ENCODE measurements at places on chromosomes 12 and 14.

DNA sequence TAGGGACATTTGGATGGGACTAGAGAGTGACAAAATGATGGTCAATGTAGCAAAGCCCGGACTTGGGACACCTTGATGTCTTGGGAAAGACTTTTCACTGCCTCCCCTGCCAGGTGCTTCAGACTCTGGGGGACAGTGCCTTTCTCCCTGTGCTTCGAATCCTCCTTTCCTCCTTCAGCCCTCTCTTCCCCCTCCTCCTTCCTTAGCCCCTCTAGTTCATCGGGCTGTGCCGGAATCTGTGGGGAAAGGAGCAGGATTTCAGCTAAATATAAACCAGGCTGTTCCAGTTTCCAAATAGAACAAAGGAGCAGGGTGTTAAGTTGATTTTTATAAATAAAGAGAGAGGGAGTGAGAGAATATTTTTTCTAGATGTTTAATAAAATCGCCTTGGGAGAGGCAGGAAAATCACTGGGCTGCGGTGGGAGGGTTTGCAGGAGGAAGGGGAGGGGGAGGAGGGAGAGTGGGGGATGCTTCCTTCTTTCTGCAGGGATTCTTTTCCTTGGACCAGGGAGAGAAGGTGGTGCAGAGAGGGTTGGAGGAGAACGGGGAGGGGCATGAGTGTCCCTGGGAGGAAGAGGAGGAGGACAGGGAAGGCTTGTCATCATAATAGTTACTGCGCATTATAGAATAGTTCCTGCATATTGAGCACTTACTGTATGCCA, 21.3 kb upstream of the CABP1 start:
- no peak for DNase-seq

DNA sequence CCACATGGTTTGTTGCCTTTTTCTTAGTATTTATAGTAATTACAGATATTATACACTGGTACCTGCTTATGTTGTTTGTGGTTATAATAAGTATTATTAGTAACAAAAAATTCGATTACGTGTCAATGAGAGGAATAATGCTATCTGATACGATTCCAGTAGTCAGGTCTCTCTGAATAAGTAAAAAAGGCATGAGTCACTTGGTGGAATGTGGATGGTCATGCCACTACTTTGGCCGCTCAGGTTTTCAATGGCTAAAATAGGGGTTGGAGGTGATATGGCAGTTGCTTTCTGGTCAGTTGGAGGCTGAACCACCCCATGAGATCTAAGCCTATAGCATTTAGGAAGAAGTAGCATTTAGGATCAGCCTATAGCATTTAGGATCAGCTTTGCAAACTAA, 255.9 kb downstream of the NPAS3 start:
- no peak for DNase-seq

DNA sequence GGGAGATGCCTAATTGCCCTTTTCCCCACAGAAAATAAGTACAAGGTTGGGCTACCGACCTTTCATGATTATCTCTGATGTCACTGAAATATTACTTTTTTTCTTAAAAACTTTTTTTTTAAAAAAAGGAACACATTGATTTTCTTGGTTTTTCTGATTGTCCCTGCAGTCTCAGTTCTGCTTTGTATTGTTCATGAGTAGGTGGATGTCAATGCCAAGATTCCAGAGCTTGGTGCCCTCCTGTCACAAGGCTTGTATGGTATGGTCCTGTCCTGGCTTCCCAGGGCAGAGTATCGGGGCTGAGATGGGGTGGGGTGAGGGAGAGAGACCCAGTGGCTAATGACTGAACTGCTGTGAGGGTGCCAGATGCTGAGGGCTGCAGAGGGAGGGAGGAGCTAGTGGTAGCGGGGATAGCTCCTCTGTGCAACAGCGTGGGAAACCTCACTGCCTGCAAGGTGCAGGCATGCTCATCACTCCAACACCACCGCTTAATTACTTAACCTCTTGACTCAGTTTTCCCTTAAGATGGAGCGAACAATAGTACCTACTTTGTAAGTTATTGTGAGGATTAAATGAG, 4.4 kb upstream of the CTDSP2 start:
- DNase-seq, result no peak

- DNase-seq, result no peak
These were observed 28.9 kb downstream of the LRCOL1 start for GRCh38 chr12:132581348-132582057.

DNA sequence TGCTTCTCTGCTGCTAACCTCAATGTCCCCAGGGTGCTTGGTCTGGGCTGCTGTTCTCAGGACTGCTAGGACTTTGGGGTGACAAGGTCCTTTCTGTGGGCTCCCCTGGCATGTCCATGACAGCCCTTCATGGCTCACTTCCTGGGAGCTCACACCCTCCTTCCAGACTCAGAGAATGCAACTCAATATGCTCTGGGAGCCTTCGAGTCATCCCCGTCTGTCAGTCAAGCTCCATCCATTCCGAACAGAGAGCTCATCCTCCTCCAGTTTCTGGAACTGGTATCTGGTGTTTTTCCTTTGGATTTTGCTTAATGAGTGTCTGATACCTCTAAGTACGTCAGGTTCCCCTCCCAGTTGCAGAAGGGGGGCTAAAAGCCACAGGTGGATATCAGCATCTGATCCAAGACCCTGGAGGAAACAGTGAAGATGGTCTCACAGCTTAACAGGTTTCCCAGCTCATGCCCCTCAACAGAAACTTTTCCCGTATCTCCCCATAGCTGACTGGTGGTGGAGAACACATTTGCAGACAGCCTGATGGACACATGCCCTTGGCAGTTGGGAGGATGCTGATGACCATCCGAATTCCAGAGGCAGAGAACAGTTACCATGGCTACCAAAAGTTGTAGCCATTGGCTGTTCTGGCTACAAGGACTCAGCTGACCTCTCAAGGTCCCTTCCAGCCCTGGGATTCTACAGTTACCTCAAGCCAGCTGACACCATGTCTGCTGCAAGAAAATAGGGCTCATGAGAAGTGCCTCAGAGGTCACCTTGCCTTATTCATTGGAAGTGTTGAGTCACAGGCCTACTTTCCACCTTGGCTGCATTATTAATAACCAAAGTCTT, 9.5 kb upstream of the RAB35 start:
- DNase-seq, result no peak

DNA sequence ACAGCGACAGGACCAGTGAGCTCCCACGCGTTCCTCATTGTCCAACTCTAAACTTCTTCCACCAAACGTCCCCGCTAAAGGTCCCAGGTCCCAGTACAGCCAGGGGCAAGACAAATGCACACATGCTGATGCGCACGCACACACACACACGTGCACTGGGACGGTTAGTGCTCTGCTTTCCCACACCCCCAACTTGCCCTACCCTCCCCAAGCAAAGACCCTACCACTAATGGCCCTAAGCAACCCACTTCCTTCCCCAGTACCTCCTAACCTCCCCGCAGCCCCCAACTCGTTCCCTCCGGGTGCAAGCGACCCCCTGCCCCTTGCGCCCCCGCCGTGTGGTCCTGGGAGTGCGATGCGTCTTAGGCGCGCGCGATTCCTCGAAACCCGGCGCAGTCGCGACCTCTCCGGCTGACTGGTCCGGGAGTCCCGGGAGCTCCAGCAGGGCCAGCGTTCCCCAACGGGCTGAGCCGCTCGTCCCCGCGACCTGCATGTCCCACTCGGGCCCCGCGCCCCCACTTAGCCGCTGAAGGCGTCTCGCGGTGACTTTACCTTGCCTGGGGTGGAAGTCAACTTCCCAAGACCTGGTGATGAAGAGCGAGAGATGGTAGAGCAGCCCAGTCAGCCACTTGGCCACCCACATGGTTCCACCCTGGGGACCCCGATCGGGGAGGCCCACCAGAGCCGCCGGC, 578 bp downstream of the ADAMTS20 start:
- no peak for DNase-seq

DNA sequence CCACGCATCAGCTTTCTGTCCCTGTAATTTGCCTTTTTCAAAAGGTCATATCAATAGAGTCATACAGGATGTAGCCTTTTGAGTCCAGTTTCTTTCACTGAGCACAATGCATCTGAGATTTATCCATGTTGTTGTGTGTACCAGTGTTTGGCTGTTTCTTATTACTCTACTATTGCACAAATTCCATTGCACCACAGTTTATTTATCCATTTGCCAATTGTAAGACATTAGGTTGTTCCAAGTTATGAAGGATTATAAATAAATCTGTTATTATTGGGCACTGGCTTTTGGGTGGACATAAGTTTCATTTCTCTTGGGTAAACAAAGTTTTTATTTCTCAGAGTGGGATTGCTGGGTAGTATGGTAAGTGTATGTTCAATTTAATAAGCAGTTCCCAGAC, 68.3 kb upstream of the TBPL2 start:
- DNase-seq, result no peak

DNA sequence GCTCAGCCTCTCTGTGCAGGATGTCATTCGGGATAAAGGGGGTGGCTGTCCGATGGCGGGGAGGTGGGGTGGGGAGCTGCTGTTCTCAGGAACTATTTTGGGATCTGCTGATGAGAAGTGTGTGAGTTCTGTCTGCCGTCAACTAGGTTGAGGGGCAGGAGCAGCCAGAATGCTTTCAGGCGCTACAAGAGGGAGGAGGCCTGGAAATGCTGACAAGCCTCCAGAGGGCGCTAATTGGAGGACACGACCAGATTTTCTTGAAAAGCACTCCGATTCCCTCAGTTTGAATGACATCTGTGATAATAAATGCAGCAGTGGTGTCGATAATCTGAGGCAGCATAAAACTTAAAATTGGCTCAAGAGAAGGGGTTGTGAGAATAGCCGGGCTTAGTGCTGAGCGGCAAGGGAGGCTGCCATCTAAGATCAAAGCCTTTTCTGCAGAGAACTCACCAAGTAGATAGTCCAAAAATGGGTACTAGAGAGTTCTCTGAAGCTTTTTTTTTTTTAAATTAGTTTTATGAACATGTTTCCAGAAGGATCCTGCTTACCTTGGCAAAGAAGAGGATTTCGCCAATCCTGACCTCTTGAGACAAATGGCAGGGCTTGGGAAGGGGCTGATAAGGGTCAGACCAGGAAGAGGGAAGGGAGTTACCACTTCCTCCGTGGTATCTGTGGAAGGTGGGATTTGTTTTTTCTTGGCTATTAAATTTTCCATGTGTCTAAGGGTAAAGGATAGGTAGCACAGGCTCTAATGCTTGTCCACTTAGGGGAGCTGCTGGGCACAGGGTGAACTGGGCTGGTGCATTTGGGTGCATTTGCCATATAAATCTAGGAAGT, 94.4 kb downstream of the CRACR2A start:
- DNase-seq, result peak; percentile 45

- no peak for DNase-seq
These were observed 10.2 kb downstream of the VASH1 start for GRCh38 chr14:76771437-76771980.

DNA sequence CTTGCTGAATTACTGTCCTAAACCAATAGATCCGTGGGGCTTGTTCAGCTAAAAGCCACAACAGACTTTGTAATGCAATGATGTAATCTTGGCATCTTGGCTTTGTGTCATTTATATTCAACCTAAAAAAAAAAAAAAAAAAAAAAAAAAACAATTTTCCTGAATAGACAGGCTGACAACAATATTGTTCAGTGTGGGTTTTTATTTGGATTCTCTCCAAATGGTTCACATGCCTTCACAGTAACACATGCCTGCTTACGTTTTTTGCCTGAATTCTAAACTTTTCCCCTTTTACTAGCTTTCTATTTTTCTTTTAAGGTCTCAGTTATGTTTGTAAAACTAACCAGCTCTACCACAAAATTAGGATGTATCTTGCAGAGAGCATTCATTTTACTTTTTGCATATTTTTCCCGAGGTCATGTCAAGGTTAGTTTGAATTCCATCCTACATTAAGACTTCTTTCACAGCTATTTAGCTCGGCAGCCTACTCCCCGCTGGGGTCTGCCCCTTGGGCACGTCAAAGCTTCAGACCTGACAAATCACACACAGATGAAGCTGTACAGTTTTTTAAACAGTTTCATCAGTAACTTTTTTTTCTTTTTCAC, 213.7 kb upstream of the NPAS3 start:
- DNase-seq, result peak; percentile 44

Measured in ACHN (cell line).